ENCODE measurements at places on chromosomes 12 and 14. TPM values are rescaled to one million over a fixed set of nuclear protein-coding genes. Genes with fewer than 3 reads are reported as not detected.

- DNase-seq, result peak; percentile 75
Measured at GRCh38 chr12:52007158-52007921, 594 bp downstream of the TAMALIN start.

- no peak for DNase-seq
Measured at GRCh38 chr12:109753959-109754358, 40.3 kb downstream of the FAM222A start.

GRCh38 chr12:12527820-12528296, 34.8 kb downstream of the DUSP16 start:
- no peak for DNase-seq

The PRKD1 gene
- 23.2 TPM for total RNA-seq

- no peak for DNase-seq
Measured at GRCh38 chr14:105228562-105228961, 19.8 kb upstream of the BTBD6 start.

GRCh38 chr12:57782243-57782607, 362 bp upstream of the TSFM start:
- DNase-seq, result no peak

DNA sequence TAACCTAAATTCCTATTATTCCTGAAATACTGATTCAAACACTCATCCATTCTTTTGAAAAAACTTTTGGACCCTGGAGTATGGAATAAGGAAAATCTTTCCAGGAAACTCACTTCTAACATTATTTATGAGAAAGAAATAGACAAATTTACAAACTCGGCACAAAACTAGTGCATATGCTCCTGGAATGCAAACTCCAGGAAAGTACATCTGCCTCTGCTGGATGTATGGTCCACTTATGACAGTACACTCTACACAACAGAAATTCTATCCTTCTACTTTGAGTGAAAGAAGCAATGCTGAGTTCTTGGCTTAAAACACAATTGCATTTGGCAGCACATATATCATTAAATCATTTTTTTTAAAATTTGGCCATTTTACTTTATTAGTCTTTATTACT, 700.5 kb upstream of the STXBP6 start:
- DNase-seq, result no peak

GRCh38 chr14:45246691-45247090, 6.3 kb downstream of the MIS18BP1 start:
- no peak for DNase-seq

DNA sequence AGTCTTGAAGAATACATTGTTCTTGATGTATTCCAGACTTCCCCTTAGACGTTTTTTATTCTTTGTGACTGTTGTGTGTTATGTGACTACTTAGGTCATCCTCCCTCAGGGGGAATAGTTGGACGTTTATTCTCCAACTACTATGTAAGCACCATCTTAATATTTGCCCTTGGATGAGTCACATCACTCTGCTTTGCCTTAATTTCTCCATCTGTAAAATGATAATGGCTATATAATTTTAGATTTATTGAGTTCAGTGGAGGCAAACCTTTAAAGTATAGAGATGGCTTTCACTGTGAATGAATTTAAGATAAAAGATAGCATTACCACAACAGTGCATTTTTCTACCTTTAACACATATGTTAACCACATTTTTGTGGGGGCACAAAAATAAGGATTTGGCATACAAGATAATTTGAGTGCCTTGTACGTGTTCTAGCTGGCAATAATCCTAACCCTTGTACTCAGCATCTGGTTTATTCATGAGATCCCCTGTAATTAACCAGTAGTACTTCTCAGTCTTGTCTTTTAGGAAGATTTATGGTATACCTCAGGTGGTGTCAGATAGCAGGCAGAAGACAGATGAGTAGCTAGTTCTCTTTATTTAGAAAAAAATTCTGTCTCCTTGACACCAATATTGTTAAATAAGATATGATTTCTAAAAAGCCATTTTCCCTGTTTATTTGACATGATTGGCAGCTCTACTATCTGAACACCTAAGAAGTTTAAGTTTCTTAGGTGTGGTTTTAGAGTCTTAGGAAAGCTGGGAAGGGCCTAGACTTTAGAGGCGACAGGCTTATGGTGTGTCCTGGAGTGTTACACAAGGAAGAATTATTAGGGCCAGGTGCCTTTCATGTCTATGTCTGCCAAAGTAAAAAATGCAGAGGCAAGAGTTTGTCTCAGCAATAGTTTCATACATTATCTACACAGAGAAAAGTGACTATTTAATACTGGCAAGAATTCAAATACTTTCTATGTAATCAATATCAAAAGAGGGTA, 152.3 kb downstream of the RAD51B start:
- no peak for DNase-seq

- no peak for DNase-seq
Measured at GRCh38 chr14:104685216-104685997, 4.0 kb upstream of the INF2 start.

DNA sequence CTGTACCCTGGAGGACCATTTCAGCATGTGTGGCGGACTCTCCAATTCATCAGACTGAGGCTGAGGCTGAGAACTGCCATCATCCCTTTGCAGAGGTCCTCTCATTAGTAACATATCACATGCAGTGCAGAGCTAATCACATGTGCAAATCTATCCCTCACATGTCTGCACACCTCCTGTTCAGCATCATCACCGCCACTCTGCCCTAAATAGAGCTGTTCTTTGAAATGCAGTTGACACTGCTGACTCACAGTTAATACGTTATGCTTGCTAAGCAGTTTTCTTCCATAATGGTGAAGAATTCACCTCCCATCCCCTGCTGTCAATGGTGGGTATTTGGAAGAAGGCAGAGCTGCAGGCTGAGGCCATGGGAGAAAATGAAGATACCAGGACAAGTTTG, 85.0 kb upstream of the ANO2 start:
- no peak for DNase-seq

- no peak for DNase-seq
Measured at GRCh38 chr12:40110586-40110985, 4.7 kb upstream of the SLC2A13 start.

- DNase-seq, result no peak
Measured at GRCh38 chr12:108819920-108820706, 37.3 kb downstream of the SSH1 start.

DNA sequence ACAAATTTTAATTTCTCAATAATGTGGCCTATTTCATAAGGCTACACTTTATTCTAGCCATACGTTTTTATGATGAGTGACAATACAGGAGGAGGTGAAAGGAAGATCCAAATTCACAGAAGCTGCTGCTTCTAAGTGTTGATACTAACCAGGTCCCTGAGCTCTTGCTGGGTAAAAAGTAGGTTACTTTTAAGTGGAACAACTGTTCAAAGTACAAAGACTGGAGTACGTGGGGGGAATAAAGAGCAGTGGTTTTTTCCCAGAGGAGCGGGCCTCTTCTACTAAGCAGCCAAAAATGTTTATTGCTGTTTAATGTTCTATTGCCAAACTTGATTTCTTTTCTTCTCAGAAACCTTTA, 301.8 kb downstream of the AEBP2 start:
- DNase-seq, result no peak

The TRPV4 gene
- total RNA-seq, result 2.4 TPM

DNA sequence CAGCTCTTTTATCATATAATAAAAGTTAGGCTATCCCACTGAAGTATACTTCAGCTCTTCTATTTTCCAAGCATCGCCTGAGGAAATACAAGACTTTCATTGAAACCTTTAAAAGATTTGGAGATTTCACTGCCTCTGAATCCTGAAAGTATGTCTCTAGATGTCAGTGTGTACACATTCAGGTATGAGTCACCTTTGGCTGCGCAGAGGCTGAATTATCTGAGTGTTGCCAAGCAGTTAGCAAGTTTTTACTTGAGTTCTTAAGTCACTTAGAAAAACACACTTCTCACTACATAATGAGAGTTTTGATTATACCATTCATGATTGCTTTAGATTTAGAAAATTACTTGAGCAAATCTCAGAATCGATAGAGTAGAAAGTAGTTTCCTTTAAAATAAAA, 210.3 kb downstream of the TMTC2 start:
- DNase-seq, result no peak

DNA sequence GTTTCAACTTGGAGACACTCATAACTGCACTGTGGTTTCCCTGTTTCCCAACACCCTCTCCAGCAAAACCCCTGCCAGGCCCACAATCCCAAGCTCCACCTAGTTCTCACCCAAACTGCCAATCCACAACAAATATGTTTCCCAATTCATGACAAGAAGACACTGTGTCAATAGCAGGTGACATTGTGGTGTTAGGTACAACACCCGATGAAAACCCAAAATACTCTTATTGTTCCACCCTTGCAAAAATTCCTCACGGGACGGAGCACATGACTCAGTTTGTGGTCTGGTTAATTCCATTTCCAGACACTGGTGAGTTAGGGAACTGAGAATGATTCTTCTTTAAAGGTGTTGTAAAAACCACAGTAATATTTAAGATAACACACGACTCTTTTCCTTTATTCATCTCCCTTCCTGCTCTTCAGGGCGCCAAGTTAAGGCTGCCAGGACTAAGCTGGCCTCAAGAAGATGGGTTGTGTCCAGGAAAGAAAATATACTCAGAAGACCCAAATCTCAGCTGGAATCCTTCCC, 735.5 kb downstream of the MED13L start:
- DNase-seq, result no peak

The CCDC88C gene
- 2.0 TPM for total RNA-seq

DNA sequence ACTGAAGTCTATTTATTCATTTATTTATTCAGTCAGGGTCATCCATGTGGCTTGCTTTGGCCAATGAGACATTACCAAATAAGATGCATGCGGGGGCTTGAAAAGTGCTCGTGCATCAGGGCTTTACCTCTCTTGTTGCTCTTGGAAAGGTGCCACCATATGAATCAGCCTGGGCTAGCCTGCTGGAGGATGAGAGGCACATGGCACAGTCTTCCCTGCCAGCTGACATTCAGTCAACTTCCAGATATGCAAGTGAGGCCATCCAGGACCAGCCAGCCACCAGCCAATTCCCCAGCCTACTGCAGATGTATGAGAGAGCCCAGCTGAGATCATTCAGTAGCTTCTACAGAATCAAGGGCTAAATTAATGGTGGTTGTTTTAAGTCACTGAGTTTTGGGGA, 105.2 kb upstream of the RPH3A start:
- DNase-seq, result no peak

The KRT74 gene
- not detected for total RNA-seq
